Stimulated activated CD4-positive, alpha-beta T cell treated with anti-CD3 and anti-CD28 coated beads, Interleukin-1b, Interleukin-23, amount 100 ng/mL, for 4 hours (primary cell): ENCODE measurements at places on chromosomes 2 and 18.

DNA sequence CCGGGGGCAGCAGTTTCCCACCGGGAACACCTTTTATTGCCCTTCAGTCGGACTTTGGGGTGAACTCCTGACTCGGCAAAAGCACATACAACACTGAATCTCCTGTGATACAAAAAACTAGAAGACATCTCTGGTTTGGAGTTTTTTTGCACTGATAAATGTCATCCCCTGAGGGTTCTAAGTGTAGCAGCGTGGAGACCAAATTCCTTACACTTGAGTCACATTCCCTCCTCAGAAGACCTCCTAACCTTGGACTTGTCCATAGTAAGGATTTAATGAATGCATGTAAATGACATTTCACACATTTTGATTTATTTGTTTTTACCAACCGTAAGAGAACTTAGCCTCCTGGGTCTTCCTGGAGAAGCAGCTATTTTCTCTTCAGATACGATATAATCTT is 54.0 kb upstream of the GPR45 start:
- DNase-seq: no peak

DNA sequence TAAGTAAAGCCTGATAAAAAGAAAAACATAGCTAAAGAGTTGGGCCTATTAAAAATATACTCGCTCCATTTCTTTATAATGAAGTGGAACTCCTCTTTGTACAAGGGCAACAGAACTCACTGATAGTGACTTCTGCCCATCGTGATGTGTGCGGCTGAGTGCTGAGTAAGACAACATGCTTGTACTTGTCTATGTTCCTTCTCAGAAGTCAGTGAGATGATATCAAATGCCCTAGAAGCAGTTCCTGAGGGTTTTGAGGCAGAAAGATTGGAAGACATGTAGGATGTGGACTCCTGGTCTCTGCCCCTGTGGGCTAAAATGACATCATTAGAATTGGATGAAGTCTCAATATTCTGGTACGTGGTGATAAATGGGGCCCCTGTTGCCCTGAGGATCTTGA is 73.8 kb downstream of the USP40 start:
- DNase-seq: no peak

- no peak for DNase-seq
Observed at GRCh38 chr2:198283146-198283545, 478.8 kb downstream of the PLCL1 start.

GRCh38 chr2:127508631-127509034 is 17.7 kb downstream of the IWS1 start:
- DNase-seq: no peak

- no peak for DNase-seq
Observed at GRCh38 chr18:46401486-46402070, 255.4 kb downstream of the LOXHD1 start.

DNA sequence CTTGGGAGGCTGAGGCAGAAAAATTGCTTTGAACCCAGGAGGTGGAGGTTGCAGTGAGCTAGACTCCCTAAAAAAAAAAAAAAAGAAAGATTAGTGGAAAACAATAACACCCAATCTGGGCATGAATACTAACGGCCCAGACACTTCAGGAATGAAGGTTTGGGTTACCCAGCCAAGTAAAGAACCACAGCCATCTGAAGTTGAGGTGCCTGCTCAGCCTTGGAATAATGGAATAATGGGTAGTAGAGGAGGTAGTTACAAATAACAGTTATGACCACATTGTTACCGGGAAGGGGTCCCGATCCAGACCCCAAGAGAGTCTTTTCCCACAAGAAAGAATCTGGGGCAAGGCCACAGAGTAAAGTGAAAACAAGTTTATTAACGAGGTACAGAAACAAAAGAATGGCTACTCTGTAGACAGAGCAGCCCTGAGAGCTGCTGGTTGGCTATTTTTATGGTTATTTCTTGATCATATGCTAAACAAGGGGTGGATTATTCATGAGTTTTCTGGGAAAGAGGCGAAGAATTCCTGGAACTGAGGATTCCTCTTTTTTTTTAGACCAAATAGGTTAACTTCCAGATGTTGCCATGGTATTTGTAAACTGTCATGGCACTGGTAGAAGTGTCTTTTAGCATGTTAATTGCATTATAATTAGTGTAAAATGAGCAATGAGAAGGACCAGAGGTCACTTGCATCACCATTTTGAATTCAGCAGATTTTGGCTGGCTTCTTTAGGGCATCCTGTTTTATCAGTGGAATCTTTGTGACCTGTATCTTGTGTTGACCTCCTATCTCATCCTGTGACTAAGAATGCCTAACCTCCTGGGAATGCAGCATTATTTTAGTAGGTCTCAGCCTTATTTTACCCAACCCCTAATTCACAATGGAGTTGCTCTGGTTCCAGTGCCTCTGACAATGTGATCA is 96.2 kb upstream of the HAAO start:
- no peak for DNase-seq

- no peak for DNase-seq
Observed at GRCh38 chr2:113179446-113180045, 5.8 kb downstream of the PSD4 start.

DNA sequence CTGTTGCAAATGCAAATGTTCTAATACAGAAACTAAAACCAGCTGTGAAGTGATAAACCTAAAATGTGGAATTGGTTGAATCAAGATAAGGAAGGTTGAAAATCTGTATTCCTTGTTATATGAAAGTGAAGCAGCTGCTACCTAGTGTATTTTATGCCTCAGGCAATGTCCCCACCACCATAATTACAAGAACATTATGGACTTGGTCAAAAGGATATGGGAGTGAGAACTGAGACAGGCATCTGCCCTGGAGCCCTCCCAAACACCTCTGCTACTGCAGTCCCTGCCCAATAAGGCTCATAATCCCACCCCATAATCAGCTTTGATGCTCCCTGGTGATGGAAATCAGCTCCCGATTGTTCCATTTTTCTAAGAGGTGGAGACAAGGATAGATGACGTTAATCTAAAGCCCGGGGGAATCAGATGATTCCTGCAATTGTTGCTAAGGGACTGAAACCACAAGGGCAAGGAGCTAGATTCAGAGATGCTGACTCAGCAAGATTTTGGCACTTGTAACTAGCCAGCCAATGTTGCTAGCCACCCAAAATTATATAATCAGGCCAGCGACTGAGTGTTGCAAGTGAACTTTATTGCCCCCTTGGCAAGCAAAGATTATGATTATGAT is 69.5 kb downstream of the EVA1A start:
- no peak for DNase-seq

DNA sequence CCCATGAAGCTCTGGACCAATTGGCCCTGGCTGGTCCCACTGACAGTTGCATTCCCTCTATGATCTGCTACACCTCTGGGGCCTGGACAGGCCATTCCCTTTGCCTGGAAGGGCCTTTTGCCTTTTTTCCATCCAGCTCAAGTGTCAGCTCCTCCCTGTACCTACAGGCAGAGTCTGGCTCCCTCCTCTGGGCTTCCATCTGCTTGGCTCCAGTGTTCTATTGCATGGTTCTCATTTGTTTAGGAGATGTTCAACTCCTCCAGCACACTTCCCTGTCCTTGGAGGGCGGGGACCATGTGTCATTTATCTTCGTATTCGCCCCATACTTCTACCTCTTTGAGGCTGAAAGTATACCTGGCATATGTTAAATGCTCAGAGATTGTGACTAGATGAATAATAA is 61.1 kb downstream of the PRKCE start:
- no peak for DNase-seq

GRCh38 chr2:179354739-179355537 is 90.3 kb upstream of the SESTD1 start:
- no peak for DNase-seq

- no peak for DNase-seq
Observed at GRCh38 chr2:58202404-58202803, 38.7 kb downstream of the FANCL start.

DNA sequence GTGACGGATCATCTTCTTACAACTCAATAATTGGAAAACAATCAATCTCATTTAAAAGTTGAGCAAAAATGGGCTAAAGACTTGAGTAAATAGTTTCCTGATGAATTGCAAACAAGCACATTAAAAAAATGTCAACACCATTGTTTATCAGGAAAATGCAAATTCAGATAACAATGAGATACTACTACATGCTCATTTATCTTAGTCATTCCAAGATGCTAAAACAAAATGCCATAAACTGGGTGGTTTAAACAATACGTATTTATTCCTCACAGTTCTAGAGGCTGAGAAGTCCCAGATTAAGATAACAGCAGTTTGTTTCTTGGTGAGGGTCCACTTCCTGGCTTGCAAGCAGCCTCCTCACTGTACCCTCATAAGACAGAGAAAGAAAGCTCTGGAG is 359.6 kb downstream of the NR4A2 start:
- no peak for DNase-seq

GRCh38 chr2:111705711-111706336 is 178.2 kb downstream of the ANAPC1 start:
- DNase-seq: no peak

DNA sequence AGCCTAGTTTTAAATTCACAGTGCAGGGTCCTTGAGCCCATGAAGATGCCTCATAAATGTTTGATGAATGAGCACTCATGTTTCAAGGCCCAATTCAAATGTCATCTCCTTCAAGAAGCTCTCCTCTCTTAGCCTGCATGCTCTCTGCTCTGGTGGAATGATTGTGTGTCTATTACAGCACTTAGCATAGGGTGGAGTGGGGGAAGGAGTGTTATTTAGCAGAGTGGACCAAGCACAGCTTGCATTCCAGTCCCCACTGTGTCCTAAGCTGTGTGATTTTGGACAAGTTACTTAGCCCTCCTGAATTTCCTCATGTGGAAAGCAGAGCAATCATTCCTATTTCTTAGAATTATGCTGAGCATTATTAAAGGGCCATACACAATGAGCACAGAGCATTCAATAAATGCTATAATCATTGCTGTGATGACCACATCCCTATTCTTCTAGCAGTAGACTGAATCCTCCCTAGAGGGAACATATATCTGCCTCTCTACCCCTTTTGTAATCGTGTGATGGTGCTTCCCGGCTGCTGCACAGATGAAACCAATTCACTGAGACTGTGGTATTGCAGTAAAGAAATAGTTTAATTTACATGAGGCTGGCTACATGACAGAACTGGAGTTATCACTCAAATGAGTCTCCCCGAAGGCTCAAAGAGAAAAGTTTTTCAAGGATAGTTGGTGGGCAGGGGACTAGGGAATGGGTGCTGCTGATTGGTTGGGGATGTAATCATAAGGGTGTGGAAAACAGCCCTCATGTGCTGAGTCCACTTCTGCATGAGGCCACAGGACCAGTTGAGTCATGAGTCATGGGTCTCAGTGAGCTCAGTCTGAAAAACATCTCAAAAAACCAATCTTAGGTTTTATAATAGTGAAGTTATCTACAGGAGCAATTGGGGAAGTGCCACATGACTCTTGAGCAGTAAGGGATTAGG is 173.4 kb upstream of the NDUFV2 start:
- DNase-seq: no peak

- DNase-seq: no peak
Observed at GRCh38 chr2:232966122-232966521, 46.9 kb downstream of the NGEF start.

DNA sequence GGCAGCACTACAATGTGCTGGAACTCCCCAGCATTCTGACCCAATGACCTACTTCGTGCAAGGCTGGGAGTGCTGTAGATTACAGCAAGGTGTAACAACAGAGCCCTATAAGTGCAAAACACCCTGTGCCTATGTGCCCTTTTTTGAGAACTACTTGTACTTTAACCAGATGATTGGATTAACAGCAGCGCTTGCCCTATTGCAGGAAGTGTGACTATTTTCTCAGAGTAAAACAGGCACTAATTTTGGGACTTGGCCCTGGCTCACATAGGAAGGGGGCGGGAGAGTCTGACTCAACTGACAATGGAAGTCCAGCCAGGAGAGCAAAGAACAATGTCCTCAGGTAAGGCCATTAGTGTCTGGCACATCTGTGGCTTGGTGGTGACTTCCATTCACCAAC is 35.6 kb upstream of the RNF125 start:
- no peak for DNase-seq

- no peak for DNase-seq
Observed at GRCh38 chr2:221468317-221468716, 103.8 kb downstream of the EPHA4 start.

DNA sequence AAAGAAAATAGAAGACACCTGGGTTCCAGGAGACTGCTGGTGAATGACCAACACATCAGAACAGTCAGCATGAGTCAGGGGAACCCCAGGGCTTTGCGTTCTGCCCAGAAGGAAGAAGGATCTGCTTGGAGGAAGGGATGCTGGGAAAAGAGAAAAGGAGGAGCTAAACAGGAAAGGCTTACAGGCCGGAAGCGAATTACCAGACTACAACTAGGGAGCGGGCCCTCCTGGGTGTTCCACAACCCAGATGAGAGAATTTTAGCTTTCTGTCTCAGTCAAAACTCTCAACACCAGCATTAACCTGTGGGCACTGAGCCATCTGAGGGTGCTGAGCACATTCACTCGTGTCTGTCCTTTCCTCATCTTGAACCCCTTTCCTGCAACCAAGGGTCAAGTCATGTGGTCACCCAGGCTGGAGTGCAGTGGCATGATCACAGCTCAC is 19.2 kb downstream of the CDC42EP3 start:
- no peak for DNase-seq

DNA sequence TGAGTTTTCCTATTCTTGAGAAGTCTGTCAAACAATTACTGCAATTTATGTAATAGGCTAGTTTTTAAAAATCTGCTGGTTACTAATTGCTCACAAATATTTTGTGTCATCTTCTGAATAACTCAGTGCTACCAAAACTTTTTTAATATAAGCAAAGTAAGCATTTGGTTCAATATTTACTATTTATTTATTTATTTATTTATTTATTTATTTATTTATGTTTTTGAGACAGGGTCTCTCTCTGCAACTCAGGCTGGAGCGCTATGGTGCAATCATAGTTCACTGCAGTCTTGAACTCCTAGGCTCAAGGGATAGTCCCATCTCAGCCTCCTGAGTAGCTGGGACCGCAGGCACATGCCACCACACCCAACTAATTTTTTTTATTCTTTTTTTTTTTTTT is 60.4 kb upstream of the CDH20 start:
- DNase-seq: no peak

GRCh38 chr2:39689272-39689841 is 23.6 kb downstream of the TMEM178A start:
- DNase-seq: no peak

DNA sequence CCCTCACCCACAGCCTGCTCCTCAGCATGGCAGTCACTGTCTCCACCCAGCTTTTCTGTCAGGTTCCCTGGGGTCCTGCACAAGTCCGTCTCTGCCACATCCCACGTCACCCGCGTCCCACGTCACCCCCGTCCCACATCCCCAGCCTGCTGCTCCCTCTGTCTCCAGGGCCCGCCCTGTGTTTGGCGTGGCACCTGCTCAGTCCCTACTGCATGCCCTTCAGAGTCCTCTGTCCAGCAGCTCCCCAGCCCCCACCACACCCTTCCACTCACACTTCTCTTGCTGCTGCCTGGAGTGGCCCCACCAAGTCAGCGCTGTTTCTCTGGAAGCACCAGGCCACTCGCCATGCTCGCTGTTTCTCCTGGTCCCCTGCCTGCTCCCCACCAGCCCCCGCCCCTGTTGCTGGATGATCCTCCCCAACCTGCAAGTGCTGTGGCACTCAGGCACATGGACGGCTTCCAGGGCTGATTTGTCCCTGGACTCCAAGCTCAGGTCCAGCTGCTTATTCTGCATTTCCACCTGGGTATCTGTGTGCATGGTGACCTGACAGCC is 18.8 kb downstream of the ATG4B start:
- DNase-seq: no peak
